ENCODE measurements at places on chromosomes 6 and 20.

- no peak for DNase-seq
Observed at GRCh38 chr6:109979033-109979921, 1.2 kb downstream of the GPR6 start.

DNA sequence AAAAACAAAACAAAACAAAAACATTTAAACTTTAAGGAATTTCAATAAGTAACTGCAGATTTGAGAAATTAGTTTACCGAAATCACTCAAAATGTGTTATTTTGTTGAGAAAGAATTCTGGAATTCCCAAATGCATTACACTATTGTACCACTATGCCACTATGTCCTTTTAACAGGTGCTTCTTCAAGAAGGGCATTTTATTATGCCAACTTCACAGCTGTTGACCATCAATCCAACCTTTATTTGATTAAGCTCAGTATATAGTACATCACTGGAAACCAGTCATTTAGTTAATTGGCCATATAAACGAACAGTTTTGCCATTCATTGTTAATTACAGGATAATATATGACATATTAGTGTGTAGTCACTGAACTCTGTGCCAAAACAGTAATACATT is 221.7 kb downstream of the ARHGAP18 start:
- DNase-seq, result no peak

DNA sequence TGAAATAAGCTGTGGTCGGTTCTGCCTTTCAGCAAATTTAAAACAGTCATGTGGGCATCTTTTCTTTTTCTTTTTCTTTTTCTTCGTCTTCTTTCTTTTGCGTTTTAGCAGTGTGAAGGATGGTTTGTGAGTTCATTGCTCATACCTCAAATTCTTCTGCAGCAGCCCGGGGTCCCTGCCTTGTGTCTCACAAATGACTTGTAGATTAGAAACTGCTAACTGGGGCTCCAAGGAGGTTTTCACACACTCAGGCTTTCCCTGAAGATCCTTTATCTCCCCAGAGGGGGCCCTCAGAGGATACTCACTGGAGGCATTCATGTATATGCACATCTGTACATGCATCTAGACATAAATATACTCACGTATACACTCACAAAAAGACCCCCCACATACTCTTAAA is 1.7 kb downstream of the SMOC2 start:
- no peak for DNase-seq

- no peak for DNase-seq
Observed at GRCh38 chr6:31125162-31125561, 4.9 kb upstream of the CDSN start.

GRCh38 chr20:32521780-32522525 is 63.2 kb downstream of the NOL4L start:
- no peak for DNase-seq

DNA sequence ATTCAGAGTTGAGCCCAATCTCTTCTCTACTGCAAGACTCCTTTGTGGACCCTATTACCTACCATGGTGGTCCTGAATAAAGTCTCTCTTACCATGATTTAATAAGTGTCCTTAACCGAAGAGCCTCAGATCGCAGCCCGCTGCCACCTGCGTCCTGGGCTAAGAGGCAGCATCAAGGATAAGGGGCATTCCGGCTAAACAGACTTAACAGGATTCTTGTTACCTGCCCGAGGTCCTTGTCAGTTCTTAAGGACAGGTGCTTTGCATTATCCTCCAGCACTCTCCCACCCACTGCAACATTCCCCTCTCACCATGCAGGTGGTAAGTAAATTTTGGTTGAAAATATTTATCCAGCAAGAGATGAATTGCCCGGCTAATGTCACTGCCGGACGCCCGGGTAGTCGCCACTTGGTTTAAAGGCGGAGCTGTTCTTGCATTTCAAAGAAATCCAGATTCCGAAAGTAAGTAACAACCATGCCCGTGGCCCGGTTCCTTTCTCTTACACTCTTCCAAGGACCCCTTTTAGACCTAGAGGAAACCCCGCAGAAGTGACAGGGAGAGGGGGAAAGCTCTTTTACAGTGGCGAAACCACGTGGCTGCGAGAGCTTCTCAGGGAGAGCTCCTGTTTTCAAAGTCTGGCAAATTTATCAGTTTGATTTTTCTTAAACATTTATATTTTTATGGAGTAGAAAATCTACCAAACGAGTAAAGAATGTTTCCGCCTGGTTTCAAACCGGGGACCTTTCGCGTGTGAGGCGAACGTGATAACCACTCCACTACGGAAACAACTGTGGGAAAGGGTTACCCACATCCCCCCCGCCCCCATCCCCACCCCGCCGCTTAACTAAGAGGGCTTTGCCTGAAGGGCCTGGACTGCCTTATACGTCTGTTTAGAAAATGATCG is 41.9 kb upstream of the PRSS16 start:
- DNase-seq, result no peak

DNA sequence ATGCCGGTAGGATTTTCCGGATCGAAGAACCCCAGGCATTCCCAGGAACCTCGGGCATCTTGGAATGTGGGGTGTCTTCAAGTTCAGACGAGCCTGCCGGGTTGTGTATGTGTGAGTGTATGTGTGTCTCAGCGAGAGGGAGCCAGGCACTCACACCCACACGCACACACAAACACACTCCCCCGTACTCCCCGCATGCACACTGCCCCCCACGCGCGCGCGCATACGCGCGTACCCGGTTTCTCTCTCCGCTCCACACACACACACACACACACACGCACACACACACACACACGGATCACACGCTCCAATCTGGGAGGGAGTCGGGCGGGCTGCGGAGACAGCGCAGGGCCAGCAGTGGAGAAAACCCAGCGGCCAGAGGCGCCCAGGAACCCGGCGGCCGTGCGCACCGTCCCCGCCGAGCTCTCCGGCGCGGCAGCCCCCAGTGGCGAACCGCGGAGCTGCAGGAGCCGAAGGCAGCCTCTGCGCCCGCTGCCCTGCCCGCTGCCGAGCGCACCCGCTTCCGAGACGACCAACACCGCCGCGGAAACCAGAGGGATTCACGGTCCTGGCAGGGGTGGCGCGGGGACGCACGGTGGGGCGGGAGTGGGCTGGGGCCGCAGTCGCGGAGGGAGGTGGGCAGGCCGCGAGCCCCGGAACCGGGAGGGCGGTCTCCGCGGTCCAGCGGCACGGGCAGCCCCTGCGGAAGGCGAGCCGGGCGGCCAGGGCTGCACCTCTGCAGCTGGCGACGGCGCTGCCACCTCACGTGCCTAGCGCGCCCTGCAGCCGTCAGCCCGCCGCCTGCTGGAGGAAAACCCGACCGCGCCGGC is at the start of gene LRFN2:
LRFN2 (minus strand) TSS at position 125 of the 830 bp plus-strand sequence.
- peak; percentile 10 for DNase-seq

DNA sequence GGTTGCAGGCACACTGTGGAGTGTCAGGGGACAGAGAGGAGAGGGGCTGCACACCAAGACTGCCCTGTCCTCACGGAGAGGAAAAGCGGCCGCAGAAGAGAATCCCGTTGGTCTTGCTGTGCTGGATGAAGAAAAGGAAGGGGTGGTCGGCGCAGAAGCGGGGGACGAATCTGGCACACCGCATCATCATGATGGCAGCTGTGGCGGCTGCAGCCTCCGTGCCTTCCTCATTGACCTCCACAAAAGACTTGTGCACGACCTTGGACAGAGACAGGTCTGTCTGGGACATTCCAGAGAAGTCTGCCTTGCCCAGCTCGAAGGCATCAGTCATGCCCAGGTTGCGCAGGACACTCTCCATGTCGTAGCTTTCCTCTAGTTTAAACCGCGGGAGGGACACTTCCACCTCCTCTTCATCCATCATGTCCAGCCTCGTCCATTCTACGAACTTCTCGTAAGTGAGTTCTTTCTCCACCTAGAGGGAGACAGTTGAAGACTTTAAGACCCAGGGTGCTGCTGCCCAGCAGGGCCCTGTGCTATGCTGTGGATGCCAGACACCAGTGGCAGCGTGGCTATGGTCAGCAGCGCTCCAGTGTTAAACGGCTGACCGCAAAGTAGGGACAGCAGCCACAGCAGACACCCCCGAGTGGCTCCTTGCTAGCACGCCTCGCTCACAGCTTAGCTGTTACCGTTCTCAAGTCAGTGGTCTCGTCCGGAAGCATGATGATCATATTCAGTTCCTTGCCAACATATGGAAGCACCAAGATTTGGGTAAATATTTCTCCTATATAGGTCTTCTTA is 22.9 kb downstream of the SERPINB6 start:
- DNase-seq, result no peak

DNA sequence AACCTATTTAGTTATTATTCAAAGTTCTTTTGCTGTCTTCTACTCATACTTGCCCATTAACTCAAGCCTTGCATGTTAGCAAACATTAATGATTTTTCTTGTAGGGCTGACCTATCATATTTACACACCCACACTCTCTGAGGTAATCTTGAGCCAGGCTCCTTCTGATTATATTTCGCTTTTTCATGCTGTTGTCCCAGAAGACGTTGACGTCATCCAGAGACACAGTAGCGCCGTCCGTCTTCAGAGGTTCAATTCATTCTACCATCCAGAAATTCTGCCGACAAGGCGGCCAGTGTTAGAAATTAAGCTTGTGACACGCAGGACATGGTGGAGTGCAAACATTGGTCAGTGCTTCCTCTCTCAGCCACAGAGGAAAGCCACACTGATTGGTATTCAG is 584.7 kb downstream of the BMP2 start:
- DNase-seq, result no peak
